ENCODE measurements at places on chromosomes 5 and 9. TPM values are rescaled to one million over a fixed set of nuclear protein-coding genes. Genes with fewer than 3 reads are reported as not detected.

The PSMD5 gene
- 34.2 TPM for total RNA-seq

The SUSD3 gene
- 1.3 TPM for total RNA-seq

- no peak overlapping the region for H3K27ac ChIP-seq
- H3K36me3 ChIP-seq = no peaks in the 10 kb centered on the region
Measured at GRCh38 chr5:161676103-161676502, 9.4 kb upstream of the GABRA6 start.

- DNase-seq = no peak
- H3K27ac ChIP-seq = no peak overlapping the region
- peaks cover 12% of the 10 kb centered on the region for H3K36me3 ChIP-seq
- peaks cover 60% of the 10 kb centered on the region for H3K4me1 ChIP-seq
Measured at GRCh38 chr9:14183001-14183400, 130.9 kb downstream of the NFIB start.

- no peaks in the 10 kb centered on the region for H3K4me1 ChIP-seq
- no peak overlapping the region for H3K27ac ChIP-seq
- H3K4me3 ChIP-seq = no peak overlapping the region
- no peaks in the 10 kb centered on the region for H3K27me3 ChIP-seq
- no peak for DNase-seq
Measured at GRCh38 chr5:34626036-34626435, 30.1 kb upstream of the RAI14 start.

Data from Calu3 (cell line).